ENCODE measurements at places on chromosomes 3 and 15.

- DNase-seq: no peak
Observed at GRCh38 chr3:185728630-185729336, 96.1 kb downstream of the IGF2BP2 start.

DNA sequence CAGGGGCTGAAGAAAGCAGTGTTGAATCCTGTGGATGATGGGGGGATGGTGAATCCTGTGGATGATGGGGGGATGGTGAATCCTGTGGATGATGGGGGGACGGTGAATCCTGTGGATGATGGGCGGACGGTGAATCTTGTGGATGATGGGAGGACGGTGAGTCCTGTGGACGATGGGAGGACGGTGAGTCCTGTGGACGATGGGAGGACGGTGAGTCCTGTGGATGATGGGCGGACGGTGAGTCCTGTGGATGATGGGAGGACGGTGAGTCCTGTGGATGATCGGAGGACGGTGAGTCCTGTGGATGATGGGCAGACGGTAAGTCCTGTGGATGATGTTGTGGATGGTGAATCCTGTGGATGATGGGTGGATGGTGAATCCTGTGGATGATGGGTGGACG, 170.7 kb downstream of the SV2B start:
- no peak for DNase-seq

DNA sequence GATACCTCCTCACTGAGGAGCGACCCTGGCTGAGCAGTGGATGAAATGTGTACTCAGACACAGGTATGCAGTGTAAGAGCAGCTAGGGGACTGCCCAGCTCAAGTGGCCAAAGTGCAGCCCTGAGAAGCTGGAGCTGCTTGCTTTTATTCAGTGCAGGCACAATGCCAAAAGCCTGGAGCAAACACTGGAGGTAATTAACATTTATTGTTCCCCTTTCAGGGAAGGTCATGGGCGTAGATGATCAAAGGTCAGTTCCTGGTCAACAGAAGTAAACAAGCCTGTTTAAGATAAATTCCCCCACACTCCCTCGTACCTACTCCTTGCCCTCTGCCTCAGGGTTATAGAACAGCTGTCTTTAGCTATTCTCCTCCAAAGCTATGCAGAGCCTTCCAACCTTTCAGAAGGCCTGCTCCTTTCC, 17.5 kb downstream of the PLA2G4F start:
- no peak for DNase-seq

GRCh38 chr15:82839136-82839535, 29.7 kb downstream of the WHAMM start:
- no peak for DNase-seq

- no peak for DNase-seq
Observed at GRCh38 chr3:14141144-14141543, 16.3 kb downstream of the TMEM43 start.

- DNase-seq: no peak
Observed at GRCh38 chr15:77563623-77564156, 69.0 kb downstream of the LINGO1 start.

- no peak for DNase-seq
Observed at GRCh38 chr3:39142067-39142466, 11.3 kb downstream of the CSRNP1 start.

- no peak for DNase-seq
Observed at GRCh38 chr3:101926594-101927105, 77.3 kb downstream of the NFKBIZ start.

GRCh38 chr3:35751207-35751606, 111.9 kb downstream of the ARPP21 start:
- DNase-seq: no peak

- no peak for DNase-seq
Observed at GRCh38 chr3:119033393-119034255, 1.0 kb downstream of the IGSF11 start.

GRCh38 chr3:193021506-193022010, 103.9 kb upstream of the MB21D2 start:
- DNase-seq: no peak

- DNase-seq: no peak
Observed at GRCh38 chr3:10010421-10010877, 15.8 kb upstream of the FANCD2 start.

DNA sequence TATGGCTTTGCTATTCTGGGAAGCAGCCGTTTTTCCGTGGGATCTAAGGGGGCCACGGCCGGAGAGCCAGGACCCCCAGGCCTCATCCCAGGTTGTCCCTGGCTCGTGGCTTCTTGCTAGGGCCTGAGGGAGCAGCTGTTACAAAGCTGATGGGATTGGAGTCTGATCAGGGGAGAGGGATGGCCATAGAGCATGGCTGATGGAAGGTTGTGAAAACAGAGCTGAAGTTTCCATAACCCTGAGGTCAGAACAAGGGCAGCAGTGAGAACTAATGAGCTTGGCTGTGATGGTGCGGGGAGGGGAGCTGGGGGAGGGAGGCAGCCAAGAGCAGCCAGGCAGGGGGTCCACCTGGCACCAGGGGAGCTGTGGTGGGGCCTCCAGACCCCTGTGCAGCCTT, 63.0 kb downstream of the LINGO1 start:
- DNase-seq: no peak

DNA sequence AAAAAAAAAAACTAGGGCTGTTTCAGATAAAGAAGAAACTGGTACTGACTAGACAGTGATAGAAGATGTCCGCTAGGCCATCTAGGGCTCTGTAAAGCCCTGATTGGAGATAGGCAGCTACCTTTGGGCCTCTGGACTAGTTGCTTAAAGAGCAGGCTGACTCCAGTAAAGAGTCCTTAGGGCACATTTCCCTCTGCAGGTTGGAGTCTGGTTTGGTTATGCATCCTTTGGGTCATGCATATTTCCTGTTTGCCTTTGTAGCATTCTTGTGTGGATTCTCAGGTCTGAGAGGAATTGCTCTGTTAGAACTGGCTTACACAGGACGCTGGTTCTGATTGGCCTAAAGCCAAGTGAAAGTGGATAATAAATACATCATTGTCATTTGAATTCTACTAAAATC, 165.5 kb upstream of the LRRN1 start:
- DNase-seq: no peak

DNA sequence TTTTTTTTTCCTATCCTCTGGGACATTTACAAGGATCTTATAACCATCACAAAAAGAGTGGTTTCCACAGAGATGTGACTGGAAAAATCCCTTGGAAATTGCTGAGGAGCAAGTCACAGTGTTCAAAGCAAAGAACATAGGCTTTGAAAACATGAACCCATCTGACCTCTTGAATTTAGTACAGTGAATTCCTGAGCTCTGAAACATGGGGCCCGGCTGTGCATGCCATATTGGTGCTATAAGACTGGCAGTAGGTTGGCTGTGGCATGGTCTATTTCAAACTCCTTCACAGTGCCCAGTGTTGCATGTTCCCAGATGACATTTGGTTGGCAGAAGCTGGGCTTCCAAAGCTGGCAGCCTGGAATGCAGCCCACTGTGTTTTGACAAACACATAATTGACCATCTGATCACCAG, 202.2 kb downstream of the TIGIT start:
- no peak for DNase-seq

DNA sequence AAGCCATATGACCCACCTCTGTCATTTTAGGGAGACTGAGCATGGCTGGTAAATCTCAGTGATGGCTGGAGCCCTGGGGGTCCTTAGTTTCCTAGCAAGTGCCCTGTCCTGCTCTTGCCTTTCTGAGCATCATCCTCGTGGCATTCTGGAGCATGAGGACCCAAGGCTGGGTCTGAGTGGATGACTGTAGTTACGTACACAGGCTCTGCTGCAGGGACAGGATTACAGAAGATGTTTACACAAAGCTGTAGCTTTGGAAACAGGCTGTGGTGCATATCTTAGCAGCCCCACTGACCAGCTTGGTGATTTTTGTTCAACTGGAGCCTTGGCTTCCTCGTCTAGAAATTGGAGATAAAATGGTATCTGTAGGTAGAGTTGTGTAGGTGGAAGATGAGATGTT, 272.9 kb upstream of the CTDSPL start:
- DNase-seq: no peak

GRCh38 chr15:82856397-82857170, 47.2 kb downstream of the WHAMM start:
- DNase-seq: no peak

DNA sequence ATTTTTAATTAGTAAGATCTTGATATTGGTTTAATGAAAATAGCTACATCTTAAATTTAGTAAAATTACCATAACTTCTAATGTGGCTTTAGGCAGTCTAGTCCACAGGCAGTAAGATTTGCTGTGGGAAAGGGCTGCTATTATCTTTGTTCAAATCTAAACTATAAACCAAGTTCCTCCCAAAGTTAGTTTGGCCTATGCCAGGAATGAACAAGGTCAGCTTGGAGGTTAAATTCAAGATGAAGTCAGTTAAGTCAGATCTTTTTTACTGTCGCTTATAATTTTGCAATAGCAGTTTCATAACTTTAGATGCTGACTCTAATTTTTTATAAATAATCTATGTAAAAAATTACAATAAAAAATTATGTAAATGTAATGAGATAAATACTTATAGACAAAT, 1016.9 kb upstream of the ALCAM start:
- no peak for DNase-seq

- DNase-seq: no peak
Observed at GRCh38 chr3:115284980-115285379, 137.9 kb upstream of the ZBTB20 start.

- no peak for DNase-seq
Observed at GRCh38 chr3:123080864-123081562, 14.2 kb downstream of the PDIA5 start.

GRCh38 chr3:167305340-167305890, 74.7 kb downstream of the ZBBX start:
- DNase-seq: no peak

- DNase-seq: no peak
Observed at GRCh38 chr3:93910097-93910496, 63.6 kb downstream of the PROS1 start.

Data from stimulated activated CD8-positive, alpha-beta memory T cell treated with anti-CD3 and anti-CD28 coated beads, Interleukin-4, amount 100 ng/mL, for 24 hours (primary cell).